ENCODE measurements at places on chromosomes 11 and 22.

DNA sequence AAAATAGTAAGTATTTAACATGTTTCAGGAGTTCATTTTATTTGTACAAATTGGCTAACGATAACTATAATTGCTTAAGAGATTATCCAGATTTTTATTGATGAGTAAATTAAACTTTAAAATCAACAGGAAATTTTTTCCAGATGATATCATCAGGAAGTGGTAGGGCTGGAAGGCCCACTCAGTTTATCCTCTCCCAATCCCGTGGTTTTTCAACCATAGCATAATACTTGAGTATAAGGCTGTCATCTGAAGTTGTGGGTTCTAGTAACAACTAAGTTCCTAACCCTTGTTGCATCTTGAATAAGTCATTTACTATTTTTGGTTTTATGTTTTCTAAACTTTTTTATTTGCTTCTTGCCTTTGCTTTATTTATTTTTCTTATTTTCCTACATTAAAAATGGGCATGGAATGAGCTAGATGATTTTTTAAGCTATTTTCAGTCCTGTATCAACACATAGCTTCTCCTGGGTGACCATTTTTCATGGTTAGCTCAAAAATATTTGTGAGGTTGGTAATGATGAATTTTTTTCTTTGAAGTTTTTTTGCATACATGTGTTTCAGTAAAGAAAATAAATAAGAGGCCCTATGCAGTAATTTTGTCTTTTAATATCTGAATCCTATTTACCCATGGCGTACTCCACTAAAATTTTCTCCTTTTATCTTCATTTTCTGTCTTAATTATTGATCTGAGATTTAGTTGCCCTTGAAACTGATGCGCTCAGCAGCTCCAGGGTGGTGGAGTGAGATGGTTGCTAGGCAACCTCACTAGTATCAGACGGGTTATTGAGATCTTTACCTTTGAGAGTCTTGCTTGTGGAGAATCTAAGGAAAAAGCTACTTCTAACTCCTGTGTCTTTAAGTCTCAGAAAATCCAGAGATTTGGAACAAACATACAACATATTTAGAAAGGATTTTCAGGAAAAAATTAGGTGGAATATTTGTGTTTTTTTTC is 452.0 kb upstream of the CCDC179 start:
- no peak for DNase-seq

GRCh38 chr11:127451861-127452260 is 451.3 kb upstream of the KIRREL3 start:
- no peak for DNase-seq

- peak; percentile 7 for DNase-seq
Measured at GRCh38 chr11:134668076-134668475, 256.0 kb upstream of the B3GAT1 start.

DNA sequence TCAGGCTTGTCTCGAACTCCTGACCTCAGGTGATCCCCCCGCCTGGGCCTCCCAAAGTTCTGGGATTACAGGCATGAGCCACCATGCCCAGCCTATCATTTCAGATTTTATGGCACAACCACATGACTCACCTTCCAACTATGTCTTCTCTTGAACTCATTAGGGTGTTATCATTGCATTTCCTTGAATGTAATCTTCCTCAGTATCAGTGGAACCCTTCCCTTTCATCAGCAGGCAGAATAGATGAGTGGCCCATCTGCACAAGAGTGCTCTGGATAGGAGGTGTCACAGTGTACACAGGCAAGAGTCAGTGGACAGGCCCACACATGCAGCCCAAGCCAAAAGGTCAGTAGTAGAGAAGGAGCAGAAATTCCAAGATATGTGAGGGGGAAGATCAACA is 29.1 kb upstream of the AQP11 start:
- DNase-seq = no peak

DNA sequence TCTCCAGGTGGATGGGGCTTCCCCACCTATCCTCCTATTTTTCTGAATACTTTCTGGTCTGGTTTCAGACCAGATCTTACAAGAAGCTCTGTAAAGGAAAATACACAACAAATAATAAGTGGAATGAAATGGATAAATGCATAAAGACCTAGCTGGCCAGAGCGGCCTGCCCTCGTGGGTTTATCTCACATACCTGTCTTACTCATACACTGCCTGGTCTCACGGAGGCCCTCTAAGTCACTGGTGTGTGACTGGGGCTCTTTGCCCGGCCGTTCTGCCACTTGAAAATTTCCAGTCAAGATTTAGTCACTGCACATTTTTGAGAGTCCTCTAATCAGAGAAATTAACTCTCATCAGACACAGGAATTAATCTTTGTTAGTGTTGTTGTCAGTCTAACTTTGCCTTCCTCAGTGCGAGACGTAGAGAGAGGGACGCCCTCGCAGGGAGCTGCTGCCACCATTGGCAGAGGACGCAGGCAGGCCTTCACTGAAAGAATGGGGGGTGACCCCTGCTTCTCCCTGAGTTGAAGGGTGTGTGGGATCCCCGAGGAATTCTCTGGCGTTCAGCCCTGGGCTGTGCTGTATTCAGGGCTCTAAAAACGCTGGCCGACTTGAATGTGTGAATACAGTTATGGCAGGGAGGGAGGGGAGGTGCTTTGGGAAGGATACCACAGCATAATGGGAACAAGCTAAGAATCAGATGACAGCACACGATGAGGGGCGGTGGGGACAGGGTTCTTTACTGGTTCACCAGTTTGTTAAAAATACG is 46.3 kb upstream of the CADM1 start:
- no peak for DNase-seq
